ENCODE measurements at places on chromosomes 2 and 18. TPM values are rescaled to one million over a fixed set of nuclear protein-coding genes. Genes with fewer than 3 reads are reported as not detected.

Gene GPR35
- 9.5 TPM for total RNA-seq

Gene MEX3C
- 161 TPM for total RNA-seq

Gene KCNS3
- total RNA-seq, result 17.4 TPM

Gene EGR4
- total RNA-seq, result 14.9 TPM

DNA sequence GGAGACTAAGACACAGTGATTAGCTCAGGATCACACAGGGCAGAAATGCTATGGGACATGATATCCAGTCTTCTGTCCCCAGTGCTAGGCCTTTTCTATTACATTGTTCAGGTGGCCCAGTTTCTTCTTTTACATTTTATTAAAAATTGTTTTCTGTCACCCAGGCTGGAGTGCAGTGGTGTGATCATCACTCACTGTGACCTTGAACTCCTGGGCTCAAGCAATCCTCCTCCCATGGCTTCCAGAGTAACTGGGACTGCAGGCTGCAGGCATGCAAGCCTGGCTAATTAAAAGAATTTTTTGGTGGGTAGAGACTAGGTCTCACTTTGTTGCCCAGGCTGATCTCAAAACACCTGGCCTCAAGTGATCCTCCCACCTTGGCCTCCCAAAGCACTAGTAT is 15.4 kb downstream of the PDK1 start:
- H3K4me3 ChIP-seq, result no peak overlapping the region
- no peaks in the 10 kb centered on the region for H3K36me3 ChIP-seq
- DNase-seq, result no peak
- no peaks in the 10 kb centered on the region for H3K27me3 ChIP-seq
- H3K4me1 ChIP-seq, result no peaks in the 10 kb centered on the region
- no peak overlapping the region for H3K27ac ChIP-seq

Gene RPE
- 35.9 TPM for total RNA-seq

Gene REG3A
- not detected for total RNA-seq

Gene TWSG1
- 23.8 TPM for total RNA-seq

Gene TSPYL6
- total RNA-seq, result 37.9 TPM

DNA sequence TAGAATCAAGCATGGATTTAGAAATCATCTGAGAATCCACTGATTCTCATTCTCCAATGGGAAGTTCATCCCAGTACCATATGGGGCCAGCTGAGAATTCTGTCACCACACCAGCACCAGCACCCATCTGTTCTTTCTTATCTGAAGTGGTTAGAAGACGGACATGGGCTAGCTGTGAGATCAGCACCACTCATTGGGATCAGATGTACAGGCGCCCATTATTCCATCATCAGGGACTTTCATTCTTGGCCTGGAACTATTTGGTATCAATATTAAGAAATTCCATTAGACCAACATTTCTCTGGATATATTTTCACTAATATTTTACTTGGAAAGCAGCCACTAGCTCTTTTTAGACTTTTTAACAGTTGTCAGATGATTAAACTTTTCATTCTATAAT is 185.9 kb upstream of the LINC00305 start:
- H3K27ac ChIP-seq, result no peak overlapping the region
- no peak overlapping the region for H3K4me3 ChIP-seq
- H3K27me3 ChIP-seq, result no peaks in the 10 kb centered on the region
- no peaks in the 10 kb centered on the region for H3K4me1 ChIP-seq
- DNase-seq, result no peak
- H3K36me3 ChIP-seq, result no peaks in the 10 kb centered on the region

GRCh38 chr2:66578054-66578686 is 143.2 kb downstream of the MEIS1 start:
- peak overlapping the region; percentile 2 for H3K27ac ChIP-seq
- H3K27me3 ChIP-seq, result no peaks in the 10 kb centered on the region
- no peak overlapping the region for H3K4me3 ChIP-seq
- H3K36me3 ChIP-seq, result no peaks in the 10 kb centered on the region
- peaks cover 10% of the 10 kb centered on the region for H3K4me1 ChIP-seq

- no peaks in the 10 kb centered on the region for H3K36me3 ChIP-seq
- H3K4me3 ChIP-seq, result peak within 1 kb of the TSS; percentile 71
- H3K27ac ChIP-seq, result peak within 1 kb of the TSS; percentile 57
- DNase-seq, result peak; percentile 79
- H3K27me3 ChIP-seq, result no peaks in the 10 kb centered on the region
- no peaks in the 10 kb centered on the region for H3K4me1 ChIP-seq
Observed at GRCh38 chr2:79512442-79513401, at the start of gene CTNNA2. Gene CTNNA2 (plus strand): TSS chr2:79513051.

Gene IL1R1
- 51.3 TPM for total RNA-seq

- no peaks in the 10 kb centered on the region for H3K4me1 ChIP-seq
- H3K4me3 ChIP-seq, result no peak overlapping the region
- H3K27ac ChIP-seq, result no peak overlapping the region
- no peaks in the 10 kb centered on the region for H3K36me3 ChIP-seq
- DNase-seq, result no peak
- H3K27me3 ChIP-seq, result no peaks in the 10 kb centered on the region
Observed at GRCh38 chr2:98277162-98277859, 68.9 kb upstream of the CNGA3 start.

DNA sequence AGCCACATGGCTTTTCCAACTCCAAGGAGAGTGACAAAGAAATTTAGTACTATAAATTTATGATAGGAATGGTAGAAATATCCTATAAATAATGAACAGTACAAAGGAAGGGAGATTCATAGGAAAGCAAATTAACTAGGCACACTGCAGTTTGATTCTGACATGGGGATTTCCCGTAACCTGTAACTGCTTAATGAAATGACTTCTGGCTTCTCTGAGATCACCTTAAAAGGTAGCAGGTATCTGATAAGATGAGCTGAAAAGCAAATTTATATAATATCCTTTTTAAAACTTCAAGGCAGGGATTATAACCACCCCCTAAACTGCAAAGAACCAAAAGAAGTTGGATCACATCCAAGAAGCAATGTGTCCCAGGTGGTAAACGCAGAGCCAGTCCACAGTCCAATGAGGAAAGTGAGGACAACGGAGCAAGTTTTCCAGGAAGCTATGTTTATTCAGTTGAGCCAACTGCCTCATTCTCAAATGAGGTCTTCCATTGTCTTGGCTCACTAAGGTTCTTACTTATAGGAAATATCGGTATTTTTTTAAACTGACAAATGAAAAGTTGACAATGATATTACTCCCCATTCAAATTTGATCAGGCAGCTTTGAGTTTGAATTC is 43.0 kb downstream of the WIPF1 start:
- H3K27me3 ChIP-seq, result no peaks in the 10 kb centered on the region
- no peaks in the 10 kb centered on the region for H3K36me3 ChIP-seq
- no peak overlapping the region for H3K27ac ChIP-seq
- no peak for DNase-seq

- DNase-seq, result no peak
- H3K4me1 ChIP-seq, result peaks cover 5% of the 10 kb centered on the region
- H3K27me3 ChIP-seq, result no peaks in the 10 kb centered on the region
- H3K27ac ChIP-seq, result no peak overlapping the region
Observed at GRCh38 chr2:64354857-64355680, 98.9 kb upstream of the LGALSL start.

Gene NAB1
- total RNA-seq, result 61.4 TPM

DNA sequence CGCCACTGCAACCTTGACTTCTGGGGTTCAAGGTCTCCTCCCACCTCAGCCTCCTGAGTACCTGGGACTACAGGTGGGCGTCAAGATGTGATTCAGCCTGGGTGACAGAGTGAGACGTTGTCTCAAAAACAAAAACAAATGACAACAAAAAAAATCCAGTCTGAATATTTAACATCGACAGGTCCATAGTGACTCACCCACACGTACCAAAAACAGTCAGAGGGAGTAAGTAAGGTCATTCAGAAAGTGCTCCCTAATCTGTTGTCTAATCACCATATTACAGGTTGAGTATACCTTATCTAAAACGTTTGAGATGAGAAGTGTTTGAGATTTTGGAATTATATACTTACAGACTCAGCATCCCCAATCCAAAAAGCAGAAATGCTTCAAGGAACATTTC is 24.4 kb downstream of the SAP130 start:
- H3K27ac ChIP-seq, result no peak overlapping the region
- no peak overlapping the region for H3K4me3 ChIP-seq
- no peak for DNase-seq
- H3K27me3 ChIP-seq, result no peaks in the 10 kb centered on the region
- no peaks in the 10 kb centered on the region for H3K36me3 ChIP-seq

DNA sequence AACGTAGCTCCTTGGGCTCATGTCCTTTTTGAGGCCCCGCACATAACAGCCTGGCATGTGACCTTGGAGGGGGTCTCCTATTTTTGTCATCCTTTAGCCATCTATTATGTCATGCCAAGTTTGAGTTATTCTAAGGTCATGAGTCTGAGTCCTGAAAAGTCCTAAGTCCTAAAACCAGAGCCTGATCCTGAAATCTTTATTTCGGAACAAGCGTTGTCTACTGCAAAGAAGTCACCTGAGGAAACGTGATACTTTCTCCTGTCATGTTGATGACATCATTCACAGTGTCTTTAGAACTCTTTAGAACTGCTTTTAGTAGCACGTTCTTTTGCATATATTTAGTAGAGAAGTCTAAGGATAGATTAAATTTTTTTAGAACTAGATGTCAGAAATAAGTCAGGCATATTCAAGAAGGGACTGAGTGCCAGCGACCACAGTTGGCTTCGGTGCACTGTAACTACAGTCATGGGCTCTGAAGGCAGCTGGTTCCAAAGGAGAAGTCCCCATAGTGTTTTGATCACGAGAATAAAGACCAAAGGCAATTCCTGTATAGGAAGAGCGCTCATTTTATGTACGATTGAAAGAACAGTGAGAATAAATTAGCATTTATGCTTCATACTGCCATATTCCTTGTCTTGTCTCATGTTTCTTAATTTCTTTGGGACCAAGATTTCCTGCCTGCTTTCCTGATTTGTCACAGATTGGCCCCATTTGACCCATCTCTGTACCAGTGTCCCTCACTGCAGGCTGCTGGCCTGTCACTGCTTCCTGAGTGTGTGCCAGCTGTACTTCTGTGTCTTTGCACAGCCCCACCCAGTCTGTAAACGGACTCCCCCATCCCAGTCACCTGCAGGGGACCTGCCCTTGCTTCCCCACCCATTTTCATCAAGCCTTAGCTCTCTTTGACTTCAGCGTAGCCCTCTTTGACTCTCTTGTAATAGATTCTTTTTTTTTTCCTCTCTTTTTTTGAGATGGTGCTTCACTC is 75.8 kb downstream of the ASAP2 start:
- no peak overlapping the region for H3K4me3 ChIP-seq
- H3K36me3 ChIP-seq, result no peaks in the 10 kb centered on the region
- H3K27me3 ChIP-seq, result no peaks in the 10 kb centered on the region
- no peak for DNase-seq

Gene GKN2
- not detected for total RNA-seq

Gene DOK1
- total RNA-seq, result 11.2 TPM

DNA sequence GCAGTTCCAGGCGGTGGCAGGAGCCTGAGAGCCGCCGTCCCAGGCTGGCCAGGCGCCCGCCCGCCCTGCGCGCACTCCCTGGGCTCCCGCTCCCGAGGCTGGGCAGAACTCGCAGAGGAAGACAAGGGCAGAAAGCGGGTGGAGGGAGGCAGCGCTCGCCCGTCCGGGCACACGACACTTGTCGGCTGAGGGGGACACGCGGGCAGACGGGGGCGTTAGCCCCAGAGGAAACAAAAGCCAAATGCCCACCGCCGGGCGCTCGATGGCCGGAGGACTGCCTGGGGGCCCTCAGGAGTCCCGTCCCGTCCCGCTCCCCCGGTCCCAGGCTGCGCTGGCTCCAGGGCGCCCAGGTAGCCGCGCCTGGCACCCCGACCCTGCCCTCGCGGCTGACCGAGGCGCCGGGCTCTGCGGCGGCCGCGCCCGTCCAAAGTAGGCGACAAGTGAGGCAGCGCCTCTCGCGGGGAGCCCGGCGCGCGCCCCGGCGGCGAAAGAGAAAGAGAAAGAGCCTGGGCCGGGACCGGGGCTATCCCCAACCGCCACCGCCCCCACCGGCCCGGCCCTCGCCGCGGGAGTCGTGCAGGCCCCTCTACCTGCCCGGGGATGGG is 491 bp downstream of the L3MBTL4 start:
- peak; percentile 74 for DNase-seq
- H3K4me1 ChIP-seq, result no peaks in the 10 kb centered on the region
- H3K4me3 ChIP-seq, result peak overlapping the region; percentile 95
- no peaks in the 10 kb centered on the region for H3K27me3 ChIP-seq
- H3K27ac ChIP-seq, result peak overlapping the region; percentile 79
- no peaks in the 10 kb centered on the region for H3K36me3 ChIP-seq

Gene FLACC1
- 21.5 TPM for total RNA-seq

Gene SPP2
- total RNA-seq, result not detected

GRCh38 chr18:62509779-62510178 is 13.0 kb upstream of the ZCCHC2 start:
- H3K4me3 ChIP-seq, result no peak overlapping the region
- no peak overlapping the region for H3K27ac ChIP-seq
- no peak for DNase-seq
- no peaks in the 10 kb centered on the region for H3K4me1 ChIP-seq
- no peaks in the 10 kb centered on the region for H3K36me3 ChIP-seq
- H3K27me3 ChIP-seq, result no peaks in the 10 kb centered on the region

Gene CHRND
- total RNA-seq, result 0.16 TPM

Gene SERPINB8
- 5.0 TPM for total RNA-seq

Gene POTEE
- 127 TPM for total RNA-seq

- no peak overlapping the region for H3K4me3 ChIP-seq
- DNase-seq, result no peak
- no peaks in the 10 kb centered on the region for H3K4me1 ChIP-seq
- no peaks in the 10 kb centered on the region for H3K27me3 ChIP-seq
- H3K27ac ChIP-seq, result no peak overlapping the region
Observed at GRCh38 chr2:112075490-112076260, 20.6 kb downstream of the TMEM87B start.

Gene UGT1A4
- total RNA-seq, result not detected

Gene LHCGR
- 1.5 TPM for total RNA-seq

Gene RUFY4
- total RNA-seq, result 0.37 TPM

Gene DUSP19
- 4.3 TPM for total RNA-seq

GRCh38 chr2:179981085-179981484 is 26.0 kb downstream of the CWC22 start:
- H3K4me3 ChIP-seq, result no peak overlapping the region
- H3K4me1 ChIP-seq, result no peaks in the 10 kb centered on the region
- H3K36me3 ChIP-seq, result no peaks in the 10 kb centered on the region

Gene ACMSD
- not detected for total RNA-seq

Gene CPO
- 0.71 TPM for total RNA-seq

Gene CWC22
- total RNA-seq, result 21.6 TPM

Gene CRYGD
- total RNA-seq, result not detected

- no peak for DNase-seq
- H3K27ac ChIP-seq, result no peak overlapping the region
- no peaks in the 10 kb centered on the region for H3K27me3 ChIP-seq
- no peak overlapping the region for H3K4me3 ChIP-seq
Observed at GRCh38 chr2:218863021-218863520, 3.5 kb downstream of the WNT6 start.

DNA sequence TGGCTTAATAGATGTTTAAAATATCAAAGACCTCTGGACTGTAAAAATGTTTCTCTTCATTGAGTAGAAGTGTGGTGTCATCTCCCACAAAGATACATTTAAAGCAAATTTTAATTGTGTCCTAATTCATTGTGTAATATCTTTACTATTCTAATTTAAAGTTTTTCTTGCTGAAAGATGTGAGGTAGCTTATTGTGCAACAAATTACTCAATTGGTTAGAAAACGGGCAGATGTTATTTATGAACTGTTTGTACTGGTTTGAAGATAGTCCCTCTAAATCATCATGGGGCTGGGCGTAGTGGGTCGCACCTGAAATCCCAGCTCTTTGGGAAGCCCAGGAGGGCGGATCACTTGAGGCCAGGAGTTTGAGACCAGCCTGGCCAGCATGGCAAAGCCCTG is 65.3 kb downstream of the CYBRD1 start:
- H3K27me3 ChIP-seq, result no peaks in the 10 kb centered on the region
- H3K4me1 ChIP-seq, result no peaks in the 10 kb centered on the region
- no peaks in the 10 kb centered on the region for H3K36me3 ChIP-seq
